ENCODE measurements at places on chromosomes 5 and 9. TPM values are rescaled to one million over a fixed set of nuclear protein-coding genes. Genes with fewer than 3 reads are reported as not detected.

TRMO gene
- 18.4 TPM for total RNA-seq

SPATA9 gene
- 1.3 TPM for total RNA-seq

LRRC19 gene
- total RNA-seq, result not detected

PLPP7 gene
- total RNA-seq, result 3.4 TPM

CCNJL gene
- 7.3 TPM for total RNA-seq

IFNE gene
- 0.57 TPM for total RNA-seq

CCL27 gene
- total RNA-seq, result not detected

GNA14 gene
- 0.42 TPM for total RNA-seq

DNA sequence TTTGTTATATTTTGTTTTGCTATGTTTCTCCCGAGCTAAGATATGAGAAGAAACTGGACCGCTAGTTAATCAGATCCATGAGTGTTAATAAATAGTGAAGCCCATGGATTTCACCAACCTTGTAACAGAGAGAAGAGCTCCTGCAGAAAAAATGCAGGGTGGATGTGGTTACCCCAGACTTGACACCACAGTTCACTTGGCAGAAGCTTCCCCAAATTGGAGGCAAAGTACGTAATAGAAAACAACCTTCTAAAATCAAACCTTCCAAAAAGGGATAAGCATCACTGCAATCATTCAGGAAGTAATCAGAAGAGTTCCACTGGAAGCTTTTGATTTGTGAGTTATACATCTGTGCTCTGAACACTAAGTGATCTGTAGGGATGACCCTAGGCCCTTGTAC is 267.5 kb downstream of the ACTL7B start:
- no peak for DNase-seq

DNA sequence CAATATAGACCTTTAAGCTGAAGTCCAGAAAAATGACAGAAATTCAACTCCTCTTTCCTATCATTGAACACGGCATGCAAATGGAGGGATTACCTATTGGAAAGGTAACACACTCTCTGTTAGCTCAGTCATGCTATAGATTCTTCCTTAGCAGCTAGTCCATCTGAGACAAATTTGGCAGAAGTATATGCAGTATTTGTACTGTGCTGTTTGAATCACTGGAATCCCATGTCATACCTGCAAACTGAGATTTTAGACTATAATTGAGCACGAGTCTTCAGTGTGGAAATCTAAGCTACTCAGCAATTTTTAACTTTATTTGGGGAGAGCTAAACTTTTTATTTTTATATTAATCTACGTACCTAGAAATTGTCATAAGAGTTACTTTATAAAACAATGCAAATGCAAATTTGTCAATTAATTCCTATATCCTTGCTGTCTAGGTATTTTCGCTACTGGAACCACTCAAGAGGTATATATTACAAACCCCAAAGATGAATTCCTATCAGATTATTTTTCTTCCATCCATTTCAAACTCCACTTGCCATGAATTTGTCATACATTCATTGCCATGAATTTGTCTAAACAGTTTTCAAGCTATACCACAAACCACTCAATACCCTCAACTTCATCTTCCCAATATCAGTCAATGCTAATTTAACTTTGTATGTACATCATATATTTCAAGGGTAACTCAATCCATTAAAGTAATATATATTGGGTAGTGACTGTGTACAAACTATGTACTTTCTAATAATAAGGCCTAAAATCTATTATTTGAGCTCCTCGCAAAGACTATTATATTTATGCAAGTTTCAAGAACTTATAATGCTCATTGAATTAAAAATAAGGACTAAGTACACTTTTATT is 224.8 kb downstream of the MEF2C start:
- DNase-seq, result no peak

DNA sequence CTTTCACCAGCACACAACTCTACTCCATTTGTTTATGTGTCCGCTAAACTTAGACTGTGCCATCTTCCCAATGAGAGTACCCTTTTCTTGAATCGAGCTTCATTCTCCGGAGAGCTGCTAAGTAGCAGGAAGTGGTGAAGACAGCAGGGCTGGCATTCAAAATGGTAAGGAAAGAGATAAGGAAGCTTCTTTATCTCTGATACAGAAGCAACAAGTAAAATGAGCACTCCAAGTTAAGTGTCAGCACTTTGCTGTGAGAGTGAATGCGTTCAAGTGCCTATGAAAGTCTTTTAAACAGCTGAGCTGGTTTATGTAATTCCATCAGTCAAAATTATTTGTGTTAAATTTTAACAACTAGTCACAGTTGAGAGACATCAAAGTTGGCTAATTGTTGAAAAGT is 386.8 kb upstream of the PTPRD start:
- DNase-seq, result no peak

- no peak for DNase-seq
Observed at GRCh38 chr5:99441235-99441634, 512.4 kb upstream of the CHD1 start.

DNA sequence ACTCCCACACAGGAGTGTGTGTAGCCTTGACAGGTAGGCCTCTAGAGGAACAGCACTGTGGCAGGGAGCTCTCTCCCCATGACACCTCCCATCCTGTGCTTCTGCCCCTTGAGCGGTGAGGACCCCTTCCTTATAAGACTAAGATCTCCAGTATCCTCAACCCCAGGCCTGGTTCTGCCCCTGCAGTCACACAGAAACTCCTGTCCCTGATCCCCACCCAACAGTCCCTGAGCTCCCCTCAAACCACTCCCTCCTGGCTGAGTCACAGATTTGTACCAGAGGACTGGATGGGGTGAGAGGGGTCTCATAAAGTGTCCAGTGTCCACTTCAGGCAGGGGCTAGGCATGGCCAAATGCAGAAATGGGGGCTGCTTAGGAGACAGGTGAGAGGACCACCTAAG is 47.8 kb upstream of the CDKN2AIPNL start:
- DNase-seq, result no peak

DNA sequence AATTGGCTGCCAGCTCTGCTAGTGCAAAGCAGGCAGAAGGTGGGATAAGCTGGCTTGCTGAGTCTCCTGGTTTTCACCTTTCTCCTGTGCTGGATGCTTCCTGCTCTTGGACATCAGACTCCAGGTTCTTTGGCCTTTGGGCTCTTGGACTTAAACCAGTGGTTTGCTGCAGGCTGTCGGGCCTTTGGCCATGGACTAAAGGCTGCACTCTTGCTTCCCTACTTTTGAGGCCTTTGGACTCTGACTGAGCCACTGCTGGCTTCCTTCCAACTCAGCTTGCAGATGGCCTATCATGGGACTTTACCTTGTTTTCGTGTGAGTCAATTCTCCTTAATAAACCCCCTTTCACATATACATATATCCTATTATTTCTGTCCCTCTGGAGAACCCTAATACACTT is 1293.9 kb upstream of the CDH6 start:
- no peak for DNase-seq

GRCh38 chr9:120481248-120481647 is 98.7 kb downstream of the CDK5RAP2 start:
- peak; percentile 31 for DNase-seq

GRCh38 chr9:127311239-127311741 is 46.7 kb downstream of the GARNL3 start:
- peak; percentile 71 for DNase-seq

DNA sequence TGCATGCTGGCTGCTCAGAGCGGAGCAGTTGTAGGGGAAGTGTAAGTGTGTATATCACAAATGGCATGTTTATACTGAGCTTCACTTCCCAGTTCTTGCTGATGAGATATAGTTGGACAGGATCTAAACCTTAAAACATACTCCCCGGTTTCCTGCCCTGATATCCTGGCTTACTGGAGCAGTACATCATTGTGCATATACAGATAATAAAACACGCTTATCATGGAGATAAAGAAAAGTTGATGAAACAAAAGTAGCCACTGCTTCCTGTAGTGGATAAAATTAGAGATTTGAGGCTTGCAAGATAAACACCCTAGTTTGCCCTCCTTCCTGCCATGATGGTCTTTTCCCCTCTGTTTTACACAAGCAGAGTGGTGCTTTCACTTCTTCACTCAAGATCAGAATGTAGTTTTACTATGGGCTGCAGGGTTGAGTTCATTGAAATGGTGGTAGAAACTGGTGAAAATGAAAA is 15.0 kb downstream of the NPR3 start:
- DNase-seq, result no peak

- DNase-seq, result peak; percentile 96
Observed at GRCh38 chr5:65809817-65810531, 88.0 kb downstream of the NLN start.

DNA sequence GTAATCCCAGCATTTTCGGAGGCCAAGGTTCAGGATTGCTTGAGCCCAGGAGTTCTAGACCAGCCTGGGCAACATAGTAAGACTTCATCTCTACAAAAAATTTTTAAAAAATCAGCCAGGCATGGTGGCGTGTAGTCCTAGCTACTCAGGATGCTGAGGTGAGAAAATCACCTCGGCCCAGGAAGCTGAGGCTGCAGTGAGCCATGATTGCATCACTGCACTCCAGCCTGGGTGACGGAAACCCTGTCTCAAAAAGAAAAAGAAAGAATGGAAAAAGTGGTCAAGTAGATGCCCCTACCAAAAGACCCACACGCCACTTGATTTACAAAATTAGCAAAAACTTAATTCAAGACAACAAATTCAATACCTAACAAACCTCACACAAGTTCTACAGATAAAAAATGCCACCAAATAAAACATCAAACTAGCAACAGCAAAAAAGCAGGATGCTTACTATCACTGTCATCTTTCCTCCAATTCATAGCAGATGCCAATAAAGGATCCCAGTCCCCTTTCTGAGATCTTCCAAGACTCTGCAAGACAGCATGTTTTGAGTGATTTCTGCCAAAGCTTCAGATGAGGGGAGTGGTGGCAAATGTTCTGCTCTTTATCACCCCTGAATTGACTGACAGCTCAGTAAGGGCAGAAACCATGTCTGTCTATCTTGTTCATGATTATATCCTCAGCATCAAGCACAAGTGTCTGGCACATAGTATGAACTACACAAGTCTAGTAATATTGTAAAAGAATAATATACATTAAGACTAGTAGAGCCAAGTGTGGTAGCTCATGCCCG is 34.2 kb upstream of the TESK1 start:
- DNase-seq, result no peak

- DNase-seq, result peak; percentile 60
Observed at GRCh38 chr5:67361932-67362729, 165.5 kb upstream of the CD180 start.

- peak; percentile 29 for DNase-seq
Observed at GRCh38 chr9:91714020-91714806, 235.8 kb downstream of the ROR2 start.

GRCh38 chr5:141858079-141858765 is 20.0 kb downstream of the PCDH1 start:
- DNase-seq, result no peak

- no peak for DNase-seq
Observed at GRCh38 chr5:121027636-121028035, 563.5 kb downstream of the PRR16 start.

DNA sequence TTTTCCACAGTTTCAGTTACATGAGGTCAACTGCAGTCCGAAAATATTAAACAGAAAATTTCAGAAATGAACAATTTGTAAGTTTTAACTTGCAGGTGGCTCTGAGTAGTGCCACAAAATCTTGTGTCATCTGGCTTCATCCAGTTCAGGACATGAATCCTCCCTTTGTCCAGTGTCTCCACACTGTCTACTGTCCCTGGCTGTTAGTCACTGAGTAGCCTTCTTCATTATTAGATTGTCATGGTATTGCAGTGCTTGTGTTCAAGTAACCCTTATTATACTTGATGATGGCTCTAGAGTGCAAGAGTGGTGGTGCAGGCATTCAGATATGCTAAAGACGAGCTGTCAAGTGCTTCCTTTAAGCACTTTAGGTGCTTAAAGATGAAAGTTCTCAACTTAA is 65.3 kb downstream of the CFAP95 start:
- DNase-seq, result no peak

DNA sequence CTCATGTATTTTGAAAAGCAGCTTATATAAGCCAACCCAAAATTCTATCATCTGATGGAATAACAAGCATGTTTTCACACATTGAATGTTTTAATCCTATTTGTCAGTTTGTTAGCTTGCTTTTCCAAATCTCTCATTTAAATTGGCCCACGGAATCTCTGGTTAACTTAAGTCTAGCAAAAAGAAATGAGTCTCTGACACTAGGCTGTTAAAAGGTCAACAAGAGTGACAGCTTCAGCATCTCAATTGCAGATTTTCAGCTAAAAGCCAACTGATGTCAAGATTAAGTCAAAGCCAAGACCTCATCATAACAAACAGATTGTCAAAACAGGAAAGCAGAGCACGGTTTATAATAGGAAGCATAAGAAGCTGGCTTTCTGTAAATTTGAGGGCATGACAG is 49.4 kb upstream of the CDH9 start:
- no peak for DNase-seq

- DNase-seq, result no peak
Observed at GRCh38 chr5:33984178-33984577, 315 bp downstream of the SLC45A2 start.

DNA sequence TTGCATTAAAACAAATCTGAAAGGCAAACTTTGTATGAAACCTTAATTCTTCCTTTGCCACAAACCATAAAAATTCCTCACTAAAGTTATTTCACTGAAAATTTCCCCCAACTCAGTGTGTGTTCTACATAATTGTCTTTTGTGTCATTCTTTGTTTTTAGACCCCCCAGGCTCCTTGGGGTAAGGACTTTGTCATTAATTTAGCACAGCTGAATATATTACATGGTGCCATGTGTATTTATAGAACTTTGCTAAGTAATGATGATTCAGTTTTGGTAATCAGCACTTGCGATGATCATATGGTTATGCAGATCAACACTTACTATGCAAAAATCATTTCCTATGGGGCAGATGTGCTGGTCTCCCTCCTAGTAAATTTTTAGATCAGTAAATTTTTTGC is 712.1 kb upstream of the MEF2C start:
- DNase-seq, result peak; percentile 49

GRCh38 chr5:137461391-137462264 is 37.5 kb downstream of the SPOCK1 start:
- DNase-seq, result no peak

- no peak for DNase-seq
Observed at GRCh38 chr5:75603821-75604220, 7.4 kb upstream of the ANKDD1B start.

GRCh38 chr5:93278896-93279295 is 302.1 kb downstream of the NR2F1-AS1 start:
- DNase-seq, result no peak

GRCh38 chr5:154524181-154524580 is 46.2 kb upstream of the HAND1 start:
- DNase-seq, result no peak

DNA sequence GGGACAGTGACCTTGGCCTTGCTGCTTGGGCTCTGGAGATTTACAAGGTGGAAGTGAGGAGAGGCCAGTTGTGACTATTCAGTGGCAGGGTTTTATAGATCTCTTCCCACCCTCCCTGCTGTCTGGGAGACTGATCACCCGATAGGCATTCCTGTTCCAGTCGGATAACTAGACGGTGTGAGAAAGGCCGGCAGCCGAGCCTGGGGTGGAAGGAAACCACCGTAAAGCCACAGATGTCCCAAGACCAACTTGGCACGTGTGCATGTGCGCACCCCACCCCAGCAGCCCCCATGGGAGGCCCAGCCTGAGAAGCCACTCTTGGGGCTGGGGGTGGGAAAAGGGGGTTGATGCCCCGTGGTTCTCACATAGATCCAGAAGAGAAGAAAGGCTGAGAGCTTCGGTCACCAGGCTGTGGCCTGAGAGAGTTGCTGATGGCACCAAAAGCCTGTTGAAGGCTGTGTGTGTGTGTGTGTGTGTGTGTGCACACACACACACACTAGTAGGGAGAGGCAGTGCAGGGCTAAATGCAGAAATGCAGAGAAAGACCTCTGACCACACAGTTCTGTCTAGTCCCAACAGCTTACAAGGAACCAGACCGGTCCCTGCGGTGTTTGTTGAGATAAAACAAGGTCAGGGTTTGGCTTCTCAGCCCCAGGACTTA is 225.8 kb downstream of the FANCC start:
- peak; percentile 93 for DNase-seq

- DNase-seq, result peak; percentile 43
Observed at GRCh38 chr9:77291714-77292113, 114.4 kb downstream of the VPS13A start.
